Regular cardiac myocyte (primary cell): ENCODE measurements at places on chromosomes 11 and 22. TPM values are rescaled to one million over a fixed set of nuclear protein-coding genes. Genes with fewer than 3 reads are reported as not detected.

Gene PDE3B
- total RNA-seq, result under 0.01 and 0.28 TPM in 2 replicates

Gene EMID1
- total RNA-seq, result 0.28 TPM in 1 of 2 replicates, not detected in the other

Gene GNAZ
- 0.96 and 1.4 TPM in 2 replicates for total RNA-seq

Gene INS
- total RNA-seq, result not detected in 2 replicates

Gene MARK2
- 5.4 and 12.7 TPM in 2 replicates for total RNA-seq

Gene NUP160
- total RNA-seq, result 26.5 and 36.2 TPM in 2 replicates

Gene KIF18A
- 6.5 and 29.1 TPM in 2 replicates for total RNA-seq
